ENCODE measurements at places on chromosomes 2 and 18.

- no peak for DNase-seq
Measured at GRCh38 chr2:74427551-74427950, 6.0 kb downstream of the WDR54 start.

DNA sequence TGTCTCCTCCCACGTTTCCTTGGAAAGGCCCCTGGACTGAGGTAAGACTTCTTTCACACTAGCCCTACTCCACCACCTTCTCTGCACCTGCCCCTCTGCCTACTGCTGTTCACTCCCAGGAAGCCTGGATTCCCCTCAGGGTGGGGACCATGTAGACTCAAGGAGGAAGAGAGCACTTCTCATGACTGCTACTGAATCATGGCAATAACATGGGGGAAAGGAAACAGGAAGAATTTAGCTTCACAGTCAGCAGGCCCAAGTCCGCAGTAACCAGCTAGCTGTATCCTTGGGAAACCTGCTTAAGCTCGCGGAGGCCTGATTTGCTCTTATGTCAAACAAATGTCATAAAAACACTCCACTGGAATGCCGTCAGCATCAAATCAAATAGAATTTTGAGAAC, 126.2 kb upstream of the CAPN13 start:
- DNase-seq, result no peak

- DNase-seq, result no peak
Measured at GRCh38 chr18:10690366-10690765, 164.5 kb downstream of the NAPG start.

DNA sequence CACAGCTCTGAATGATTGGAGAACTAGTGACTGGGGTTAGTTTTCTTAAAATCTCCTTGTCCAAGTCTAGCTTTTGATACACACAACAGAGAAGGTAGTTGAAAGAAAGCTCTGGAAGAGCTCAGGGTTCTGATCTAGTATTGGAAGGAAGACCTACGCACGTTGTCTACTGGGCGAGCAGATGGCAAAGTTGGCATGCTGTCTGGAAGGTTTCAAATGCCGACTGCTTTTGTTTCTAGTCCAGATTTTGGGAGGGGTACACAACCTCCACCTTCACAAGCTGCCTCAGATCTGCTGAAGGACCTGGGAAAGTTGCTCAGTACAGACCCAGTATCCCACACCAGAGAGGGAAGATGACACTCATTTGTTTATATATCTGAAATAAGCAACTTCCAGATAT, 507.3 kb downstream of the RNF144A start:
- no peak for DNase-seq

GRCh38 chr18:24949908-24950307, 402.1 kb downstream of the ZNF521 start:
- DNase-seq, result no peak

- no peak for DNase-seq
Measured at GRCh38 chr2:230661072-230661957, 51.3 kb upstream of the CAB39 start.
